ENCODE measurements at places on chromosomes 5 and 9.

DNA sequence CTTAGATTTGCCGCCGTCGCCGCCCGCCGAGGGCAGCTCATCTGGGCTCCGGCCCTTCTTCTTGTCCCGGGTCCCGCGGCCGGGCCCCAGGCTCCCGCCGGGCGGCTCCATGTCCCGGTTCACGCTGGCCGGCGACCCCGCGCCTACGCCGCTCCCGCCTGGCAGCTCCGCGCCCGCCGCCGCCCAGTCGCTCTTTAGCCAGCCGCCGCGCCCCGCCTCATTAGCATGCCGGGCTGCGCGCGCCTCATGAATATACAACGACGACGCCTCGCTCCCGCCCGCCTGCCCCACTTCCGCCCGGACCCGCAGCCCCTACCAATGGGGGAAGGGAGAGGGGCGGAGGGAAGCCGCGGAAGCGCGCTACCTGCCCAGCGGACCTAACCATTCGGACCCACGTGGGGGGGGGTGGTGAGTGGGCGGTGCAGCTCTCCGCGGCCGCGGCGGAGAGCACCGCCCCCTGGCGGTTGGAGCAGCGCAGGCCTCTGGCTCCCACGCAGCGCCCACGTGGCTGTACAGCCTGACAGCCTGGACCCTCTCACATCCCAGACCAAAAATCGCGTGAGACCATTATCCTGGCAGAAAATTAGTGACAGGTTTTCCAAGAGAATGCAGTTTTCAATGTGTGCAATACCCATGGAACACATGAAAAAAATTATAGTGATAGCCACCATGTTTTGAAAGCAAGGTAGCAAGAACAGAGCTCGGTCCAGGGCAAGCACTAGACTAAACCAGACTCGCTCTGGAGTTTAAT is at the start of gene DIAPH1:
TSS of gene DIAPH1 (minus strand) at position 197 of the 751 bp plus-strand sequence. CDS start at position 111, 86 bp downstream.
- peak; percentile 98 for DNase-seq

DNA sequence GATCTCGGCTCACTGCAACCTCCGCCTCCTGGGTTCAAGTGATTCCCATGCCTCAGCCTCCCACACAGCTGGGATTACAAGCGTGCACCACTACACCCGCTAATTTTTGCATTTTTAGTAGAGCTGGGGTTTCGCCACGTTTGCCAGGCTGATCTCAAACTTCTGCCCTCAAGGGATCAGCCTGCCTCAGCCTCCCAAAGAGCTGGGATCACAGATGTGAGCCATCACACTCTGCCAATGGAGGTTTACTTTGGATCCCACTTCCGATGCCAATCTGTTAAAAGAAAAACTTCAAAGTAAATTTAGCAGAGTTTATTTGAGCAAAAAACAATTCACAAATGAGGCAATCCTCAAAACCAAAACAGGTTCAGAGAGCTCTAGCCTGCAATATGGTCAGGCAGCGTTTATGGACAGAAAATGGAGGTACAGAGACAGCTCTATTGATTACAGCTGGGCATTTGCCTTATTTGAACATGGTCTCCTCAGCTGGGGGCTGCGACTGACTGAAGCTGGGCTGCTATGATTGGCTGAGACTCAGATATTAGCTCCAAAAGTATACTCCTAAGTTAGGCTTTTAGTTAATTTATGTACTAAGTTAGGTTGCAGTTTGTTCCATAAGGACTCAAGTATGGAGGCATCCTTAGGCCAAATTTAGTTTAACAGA is 18.6 kb upstream of the UBTD2 start:
- no peak for DNase-seq

GRCh38 chr5:157025093-157025698 is 33.7 kb downstream of the HAVCR1 start:
- DNase-seq = peak; percentile 86

- no peak for DNase-seq
Measured at GRCh38 chr5:157067005-157067404, 8.1 kb upstream of the HAVCR1 start.

DNA sequence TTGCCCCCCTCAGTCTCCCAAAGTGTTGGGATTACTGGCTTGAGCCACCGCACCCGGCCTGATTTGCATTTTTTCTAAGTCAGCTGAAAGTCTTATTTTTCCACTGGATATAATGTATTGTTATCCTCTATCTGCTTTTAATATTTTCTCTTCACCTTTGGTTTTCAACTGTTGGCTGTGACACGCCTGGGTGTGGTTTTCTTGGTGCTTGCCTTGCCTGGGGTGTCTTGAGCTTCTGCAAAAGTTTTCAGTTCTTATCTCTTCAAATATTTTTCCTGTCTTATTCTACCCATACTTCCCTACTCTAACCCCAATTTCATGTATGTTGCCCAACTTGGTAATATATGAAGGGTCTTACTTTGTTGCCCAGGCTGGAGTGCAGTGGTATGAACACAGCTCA is 4.3 kb upstream of the MXD3 start:
- no peak for DNase-seq

DNA sequence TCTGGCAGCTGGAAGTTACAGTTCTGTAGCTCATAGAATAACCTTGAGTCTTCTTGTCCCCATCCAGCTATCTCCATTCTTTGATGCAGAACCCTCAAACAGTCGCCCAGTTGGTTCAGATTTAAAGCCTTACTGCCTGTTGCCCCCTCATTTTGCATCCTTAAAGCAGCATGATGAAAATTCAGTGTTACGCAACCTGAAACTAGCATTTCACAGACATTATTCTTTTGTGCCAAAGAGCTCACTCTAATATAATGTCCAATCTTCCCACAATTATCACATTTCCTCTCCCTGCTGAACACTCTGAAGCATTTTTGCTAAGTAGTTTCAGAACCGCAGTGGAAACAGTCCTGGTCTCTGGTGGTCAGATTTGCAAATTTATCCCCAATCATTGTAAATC is 318.0 kb downstream of the PSAT1 start:
- no peak for DNase-seq

DNA sequence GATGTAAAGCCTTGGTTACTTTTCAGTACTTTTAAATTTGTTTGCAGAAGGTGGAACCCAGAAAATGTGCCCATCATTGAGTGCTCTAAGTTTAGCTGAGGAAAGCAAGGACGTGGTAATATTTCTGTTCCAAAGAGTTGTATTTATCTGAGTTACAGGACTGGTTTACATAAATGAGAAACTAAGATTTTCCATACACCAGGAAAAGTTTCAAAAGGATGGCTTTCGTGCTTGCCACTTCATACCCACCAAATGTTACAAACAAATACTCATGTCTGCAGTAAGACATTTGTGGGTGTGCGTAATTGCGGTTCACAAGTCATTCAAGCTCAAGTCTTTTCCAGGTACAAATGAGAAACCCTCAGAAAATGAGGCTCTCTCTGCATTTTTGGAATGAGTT is 68.1 kb downstream of the CWC27 start:
- DNase-seq = no peak

DNA sequence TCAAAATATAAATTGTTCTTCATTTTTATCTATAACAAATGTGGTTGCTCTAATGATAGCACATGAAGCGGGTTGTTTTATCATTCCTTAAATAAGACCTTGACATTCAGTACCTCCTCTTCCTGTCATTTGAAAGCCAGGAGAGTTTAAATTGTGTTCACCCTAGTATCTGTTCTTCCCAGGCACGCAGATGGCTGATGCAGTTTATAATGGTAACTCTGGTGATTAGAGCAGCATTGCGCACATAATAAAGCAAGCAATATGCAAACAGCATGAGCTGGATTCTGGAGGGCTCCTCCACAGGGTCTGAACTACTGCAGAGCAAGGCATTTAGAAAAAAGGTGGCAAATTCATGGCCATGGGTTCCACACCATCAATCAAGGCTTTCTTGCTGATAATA is 307.8 kb downstream of the ENC1 start:
- no peak for DNase-seq

- no peak for DNase-seq
Measured at GRCh38 chr5:72525816-72526215, 18.6 kb upstream of the ZNF366 start.

DNA sequence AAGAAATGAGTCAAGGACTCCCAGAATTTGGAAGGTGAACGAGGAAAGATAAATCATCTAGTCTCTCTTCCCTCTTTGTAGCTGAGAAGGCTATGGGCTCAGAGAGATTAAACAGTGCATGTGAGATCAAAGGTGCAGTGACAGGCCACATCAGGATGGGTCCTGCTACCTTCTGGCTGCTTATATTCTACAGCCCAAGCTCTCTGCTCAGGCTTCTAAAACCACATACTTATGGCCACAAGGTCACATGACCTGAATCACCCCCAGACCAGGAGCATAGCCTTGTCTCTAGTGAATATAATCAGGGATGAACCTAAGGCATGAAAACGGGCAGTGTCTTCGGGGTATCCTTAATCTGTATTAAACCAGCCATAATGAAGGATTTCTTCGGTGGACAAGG is 158.9 kb downstream of the SEMA5A start:
- DNase-seq = no peak

DNA sequence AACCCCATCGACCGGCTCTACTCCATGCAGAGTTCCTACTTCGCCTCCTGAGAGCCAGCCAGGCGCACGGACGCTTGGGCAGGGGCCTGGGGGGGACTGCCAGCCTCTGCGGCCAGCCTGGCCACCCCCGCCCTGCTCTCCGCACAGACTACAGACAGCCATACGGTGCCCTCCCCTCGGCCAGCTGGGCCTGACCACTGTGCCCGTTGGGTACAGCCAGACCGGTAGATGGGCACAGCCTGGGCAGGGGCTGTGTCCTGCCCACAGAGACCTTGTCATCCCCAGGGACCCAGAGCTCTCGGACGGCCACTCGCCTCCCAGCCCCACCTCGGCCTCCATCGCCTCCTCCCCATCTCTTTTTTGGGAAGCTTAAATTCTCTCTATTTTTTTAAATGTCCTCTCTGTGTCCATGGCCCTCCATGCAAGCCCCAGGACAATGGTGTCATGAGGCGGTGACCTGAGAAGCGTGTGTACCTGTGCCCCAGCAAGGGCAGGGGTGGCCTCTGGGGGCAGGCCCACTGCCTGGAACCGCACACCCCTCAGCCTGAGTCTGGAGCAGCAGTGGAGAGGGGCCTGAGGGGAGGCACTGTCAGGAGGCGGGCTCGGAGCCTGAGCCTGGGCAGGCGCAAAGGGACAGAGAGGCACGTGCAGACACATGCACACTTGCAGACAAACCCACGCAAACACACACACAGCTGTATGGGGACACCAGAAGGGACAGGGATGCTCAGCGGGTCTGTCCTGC is 82.8 kb downstream of the LMX1B start:
- DNase-seq = no peak

DNA sequence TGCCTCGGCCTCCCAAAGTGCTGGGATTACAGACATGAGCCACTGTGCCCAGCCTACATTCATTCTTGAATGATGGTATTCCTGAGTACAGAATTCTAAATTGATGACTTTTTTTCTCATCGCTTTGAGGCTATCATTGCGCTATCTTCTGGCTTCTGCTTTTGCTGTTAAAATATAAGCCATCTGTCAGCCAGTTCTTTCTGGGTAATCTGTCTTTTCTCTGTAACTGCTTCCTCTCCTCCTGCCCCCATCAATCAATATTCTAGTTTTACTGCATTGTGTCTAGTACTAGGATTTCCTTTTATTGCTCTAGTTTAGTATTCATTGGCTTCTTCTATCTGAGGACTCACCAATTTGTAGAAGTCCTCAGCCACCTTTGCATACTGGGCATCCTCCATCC is 89.0 kb downstream of the PLPP1 start:
- DNase-seq = no peak

GRCh38 chr5:87339986-87340385 is 72.3 kb downstream of the RASA1 start:
- no peak for DNase-seq

DNA sequence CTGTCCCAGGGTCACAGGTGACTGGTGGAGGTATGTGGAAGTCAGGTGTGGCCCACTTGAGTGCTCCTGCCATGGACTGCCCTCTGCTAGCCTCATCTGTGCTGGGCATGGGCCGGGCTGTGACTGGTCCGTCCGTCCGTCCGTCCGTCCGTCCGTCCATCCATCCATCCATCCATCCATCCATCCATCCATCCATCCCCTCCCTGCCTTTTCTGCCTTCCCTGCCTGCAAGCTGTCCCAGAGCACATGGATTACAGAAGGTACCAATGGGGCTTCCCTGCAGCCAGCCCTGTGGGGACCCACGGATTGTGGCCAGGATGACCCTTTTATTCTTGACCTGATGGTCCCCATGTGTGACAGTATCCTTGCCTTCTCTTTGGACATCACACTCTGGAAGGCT is 92.5 kb downstream of the MACROH2A1 start:
- DNase-seq = no peak

GRCh38 chr9:94889628-94890027 is 163.1 kb downstream of the AOPEP start:
- no peak for DNase-seq

GRCh38 chr5:142326480-142326938 is 1.7 kb upstream of the SPRY4 start:
- DNase-seq = no peak

- peak; percentile 24 for DNase-seq
Measured at GRCh38 chr9:38226491-38226951, 157.5 kb upstream of the SHB start.

DNA sequence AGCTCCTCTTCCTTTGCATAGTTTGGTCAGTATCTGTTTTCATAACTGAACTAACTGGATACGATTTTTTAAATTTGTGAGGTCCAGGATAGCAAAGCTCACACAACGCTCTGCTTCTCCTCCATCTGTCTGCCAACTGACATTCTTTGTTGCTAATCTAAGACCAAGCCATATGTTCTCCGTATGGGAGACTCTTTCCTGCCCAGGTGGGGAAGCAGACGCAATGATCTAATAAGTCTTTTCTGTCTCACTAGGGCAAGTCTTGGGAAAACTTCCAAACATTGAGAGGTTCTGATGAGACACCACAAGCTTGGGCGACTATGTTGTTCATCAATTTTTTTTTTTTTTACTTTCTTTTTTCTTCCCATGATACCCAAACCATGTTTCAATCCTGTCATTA is 558.5 kb downstream of the EFNA5 start:
- DNase-seq = no peak

- DNase-seq = no peak
Measured at GRCh38 chr9:93336720-93337119, 114.8 kb upstream of the FAM120A start.

- no peak for DNase-seq
Measured at GRCh38 chr9:127561491-127562278, 50.4 kb upstream of the STXBP1 start.

DNA sequence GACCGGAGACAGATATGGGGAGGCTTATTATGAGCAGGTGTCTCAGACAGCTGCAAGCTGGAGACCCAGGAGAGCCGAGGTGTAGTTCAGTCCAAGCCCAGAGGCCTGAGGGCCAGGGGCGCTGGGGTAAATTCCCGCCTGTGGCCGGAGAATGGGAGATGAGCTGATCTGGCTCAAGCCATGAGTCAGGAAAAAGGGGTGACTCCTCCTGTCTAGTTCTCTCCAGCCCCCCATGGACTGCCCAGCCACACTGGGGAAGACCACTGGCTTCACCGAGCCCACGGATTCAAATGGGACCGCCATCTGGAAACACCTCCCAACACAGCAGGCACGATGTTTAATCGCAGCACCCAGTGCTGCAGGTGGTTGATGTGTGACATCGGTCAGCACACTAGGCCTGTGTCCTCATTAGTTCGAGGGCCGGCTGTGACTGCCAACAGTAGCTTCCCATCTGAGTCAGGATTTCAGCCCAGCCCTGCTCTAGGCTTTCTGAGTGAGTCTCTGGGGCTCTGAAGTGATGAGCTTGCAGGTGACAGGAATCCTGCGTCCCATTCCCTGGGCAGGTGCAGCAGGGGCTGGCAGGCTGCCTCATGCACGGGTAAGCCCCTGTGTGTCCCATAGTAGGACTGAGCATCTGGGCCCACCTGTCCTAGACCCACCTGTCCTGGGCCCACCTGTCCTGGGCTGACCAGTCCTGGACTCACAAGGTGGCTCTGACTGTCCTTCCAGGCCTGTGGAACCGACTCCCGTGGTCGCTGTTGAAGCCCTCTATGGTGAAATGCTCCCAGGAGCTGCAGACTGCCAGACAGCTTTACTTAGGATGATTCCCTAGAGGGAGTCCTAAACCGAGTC is 49.7 kb downstream of the AHRR start:
- no peak for DNase-seq

- DNase-seq = no peak
Measured at GRCh38 chr5:25387953-25388352, 743.2 kb upstream of the CDH10 start.
